Aortic smooth muscle cell (primary cell): ENCODE measurements at places on chromosomes 5 and 9. TPM values are rescaled to one million over a fixed set of nuclear protein-coding genes. Genes with fewer than 3 reads are reported as not detected.

The LCN6 gene
- not detected in 2 replicates for total RNA-seq

The IFNK gene
- not detected in 2 replicates for total RNA-seq

The OTP gene
- not detected in 2 replicates for total RNA-seq

The PCDHA9 gene
- under 0.01 and 0.06 TPM in 2 replicates for total RNA-seq

The PTGES gene
- 1.9 and 4.4 TPM in 2 replicates for total RNA-seq

The SYK gene
- total RNA-seq: under 0.01 TPM in 1 of 2 replicates, not detected in the other

The ABCA1 gene
- total RNA-seq: 43.2 and 55.0 TPM in 2 replicates

The FRMD3 gene
- total RNA-seq: 3.7 and 3.9 TPM in 2 replicates

The PCDHA2 gene
- 0.06 TPM in 1 of 2 replicates, not detected in the other for total RNA-seq

The AFAP1L1 gene
- total RNA-seq: 10.1 and 16.1 TPM in 2 replicates

The NIPAL4 gene
- total RNA-seq: not detected in 2 replicates

The MEGF10 gene
- total RNA-seq: 0.06 and 0.13 TPM in 2 replicates

The DCAF10 gene
- total RNA-seq: 15.5 and 21.7 TPM in 2 replicates

The KCNMB1 gene
- total RNA-seq: 0.99 and 1.3 TPM in 2 replicates

The CCDC192 gene
- total RNA-seq: not detected in 2 replicates

The IFNB1 gene
- total RNA-seq: not detected in 2 replicates

The SEPTIN8 gene
- total RNA-seq: 82.0 and 84.5 TPM in 2 replicates

The GARIN3 gene
- not detected in 2 replicates for total RNA-seq

The SLC4A9 gene
- not detected in 2 replicates for total RNA-seq

The DMRT3 gene
- total RNA-seq: not detected in 2 replicates

The CXCL14 gene
- total RNA-seq: 0.79 TPM in 1 of 2 replicates, not detected in the other

The ARHGEF28 gene
- total RNA-seq: 8.5 and 18.7 TPM in 2 replicates

The C5orf58 gene
- total RNA-seq: 0.26 TPM in 1 of 2 replicates, not detected in the other

The NACC2 gene
- 29.2 TPM in 2 replicates for total RNA-seq

The ELAVL2 gene
- 0.12 and 0.13 TPM in 2 replicates for total RNA-seq

The DNLZ gene
- total RNA-seq: 9.9 and 16.5 TPM in 2 replicates
